Activated CD8-positive, alpha-beta memory T cell treated with anti-CD3 and anti-CD28 coated beads, Interleukin-2, amount 50 U/mL, for 48 hours (primary cell): ENCODE measurements at places on chromosomes 1 and 21.

DNA sequence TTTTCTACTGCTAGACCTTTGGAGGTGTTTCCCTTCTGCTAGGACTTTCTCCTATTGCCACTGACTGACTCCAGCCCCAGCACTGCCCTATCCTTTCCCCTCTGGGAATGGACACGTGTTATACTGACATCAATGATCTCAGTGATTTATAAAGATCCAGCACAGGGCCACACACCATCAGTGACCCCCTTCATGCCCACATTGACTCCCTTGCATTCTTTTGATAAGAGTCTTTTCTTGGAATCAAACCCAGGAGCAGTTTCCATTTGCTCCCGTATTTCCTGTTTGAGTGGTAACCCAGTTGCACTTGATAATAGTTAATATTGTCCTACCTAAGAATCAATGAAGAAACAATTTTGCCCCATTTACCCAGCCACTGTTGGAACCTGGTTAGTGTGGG, 501.0 kb upstream of the USP24 start:
- DNase-seq, result no peak

DNA sequence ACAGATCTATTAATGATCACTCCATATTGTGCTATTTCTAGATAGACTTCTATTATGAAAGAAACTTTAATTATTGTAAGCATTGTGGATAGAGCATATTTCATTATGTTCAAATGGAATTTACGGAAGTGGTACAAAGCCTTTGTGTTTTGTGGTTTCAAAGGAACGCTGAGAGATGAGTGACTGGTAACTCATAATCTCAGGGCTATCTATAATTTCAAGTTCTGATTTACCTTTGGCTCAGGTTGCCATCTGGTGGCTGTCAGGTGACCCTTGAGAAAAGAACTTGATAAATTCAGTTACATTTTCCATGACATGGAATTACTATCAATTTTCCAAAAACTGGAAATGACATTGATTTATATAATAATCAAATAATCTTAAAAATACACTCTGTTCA, 12.2 kb downstream of the NTNG1 start:
- no peak for DNase-seq

GRCh38 chr1:90186506-90187322, 191.8 kb downstream of the ZNF326 start:
- no peak for DNase-seq

DNA sequence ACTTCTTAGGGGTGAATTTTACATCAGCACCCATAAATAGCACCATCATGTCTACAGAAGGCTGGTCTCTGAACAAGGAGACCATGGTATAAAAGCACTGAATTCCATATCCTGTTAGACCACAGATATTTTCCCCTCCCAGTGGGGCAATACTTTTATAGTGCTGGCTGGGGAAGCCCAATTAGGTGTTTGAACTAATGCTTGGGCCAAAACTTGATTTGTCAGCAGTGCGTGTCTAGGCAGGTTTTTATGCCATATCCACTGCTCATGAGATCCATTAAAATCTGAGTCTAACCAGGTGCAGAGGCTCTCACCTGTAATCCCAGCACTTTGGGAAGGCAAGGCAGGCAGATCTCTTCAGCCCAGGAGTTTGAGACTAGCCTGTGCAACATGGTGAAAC, 623.0 kb downstream of the NPHP4 start:
- DNase-seq, result no peak

DNA sequence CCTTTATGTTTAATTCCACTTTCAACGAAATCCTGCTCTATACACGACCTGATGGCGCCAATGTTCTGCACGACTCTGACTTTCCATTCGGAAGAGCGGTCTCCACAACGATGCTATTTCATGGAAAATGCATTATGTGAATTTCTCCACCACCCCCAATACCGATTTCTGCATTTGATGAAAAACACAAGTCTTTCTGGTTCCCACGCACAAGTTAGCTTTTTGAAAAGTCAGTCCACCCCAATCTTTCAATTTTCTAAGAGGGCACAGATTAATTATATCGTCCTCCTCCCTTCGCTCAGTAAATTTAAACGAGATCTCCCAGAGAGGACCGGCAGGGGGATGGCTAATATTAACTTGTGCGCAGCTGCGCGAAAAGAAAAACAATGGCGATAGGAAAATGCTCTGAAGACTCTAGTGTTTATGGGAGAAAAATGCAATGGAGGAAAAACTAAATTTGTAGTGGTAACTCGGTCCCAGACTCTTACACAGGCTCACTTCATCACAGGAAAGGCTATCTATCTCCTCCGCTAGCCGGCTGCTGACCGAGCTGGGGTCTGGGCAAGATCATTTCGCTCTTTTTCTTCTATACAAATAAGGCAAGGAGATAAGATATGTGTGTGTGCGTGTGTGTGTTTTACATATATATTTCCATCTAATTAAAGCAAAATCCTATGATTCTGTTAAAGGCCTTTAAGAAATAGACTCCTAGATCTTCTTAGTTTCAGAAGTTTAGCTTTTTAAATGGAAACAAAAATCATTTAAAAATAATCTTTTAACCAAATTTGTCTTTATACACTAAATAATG, 1.2 kb upstream of the LHX8 start:
- DNase-seq, result no peak

DNA sequence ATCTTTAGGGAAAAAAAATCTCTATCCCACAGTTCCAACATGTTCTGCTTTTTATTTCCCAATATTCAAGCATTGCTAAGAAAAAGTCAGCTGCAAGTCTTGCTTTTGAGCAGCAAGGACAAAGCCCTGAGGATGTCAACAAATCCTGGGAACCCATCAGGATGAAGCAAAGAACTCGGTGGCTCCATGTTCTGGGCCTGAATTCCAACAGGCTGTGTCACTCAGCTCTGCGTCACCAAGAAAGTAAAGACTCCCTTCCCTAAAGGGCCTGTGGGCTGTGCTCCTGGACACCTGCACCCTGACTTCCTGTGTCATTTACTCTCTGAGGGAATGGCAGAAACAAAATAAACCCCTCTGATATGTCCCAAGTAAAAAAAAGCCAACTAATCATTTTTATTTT, 95.5 kb downstream of the TIAM1 start:
- no peak for DNase-seq

- DNase-seq, result no peak
Observed at GRCh38 chr1:31244326-31244725, 4.6 kb upstream of the NKAIN1 start.

- DNase-seq, result no peak
Observed at GRCh38 chr1:53662951-53663350, 76.0 kb downstream of the GLIS1 start.

DNA sequence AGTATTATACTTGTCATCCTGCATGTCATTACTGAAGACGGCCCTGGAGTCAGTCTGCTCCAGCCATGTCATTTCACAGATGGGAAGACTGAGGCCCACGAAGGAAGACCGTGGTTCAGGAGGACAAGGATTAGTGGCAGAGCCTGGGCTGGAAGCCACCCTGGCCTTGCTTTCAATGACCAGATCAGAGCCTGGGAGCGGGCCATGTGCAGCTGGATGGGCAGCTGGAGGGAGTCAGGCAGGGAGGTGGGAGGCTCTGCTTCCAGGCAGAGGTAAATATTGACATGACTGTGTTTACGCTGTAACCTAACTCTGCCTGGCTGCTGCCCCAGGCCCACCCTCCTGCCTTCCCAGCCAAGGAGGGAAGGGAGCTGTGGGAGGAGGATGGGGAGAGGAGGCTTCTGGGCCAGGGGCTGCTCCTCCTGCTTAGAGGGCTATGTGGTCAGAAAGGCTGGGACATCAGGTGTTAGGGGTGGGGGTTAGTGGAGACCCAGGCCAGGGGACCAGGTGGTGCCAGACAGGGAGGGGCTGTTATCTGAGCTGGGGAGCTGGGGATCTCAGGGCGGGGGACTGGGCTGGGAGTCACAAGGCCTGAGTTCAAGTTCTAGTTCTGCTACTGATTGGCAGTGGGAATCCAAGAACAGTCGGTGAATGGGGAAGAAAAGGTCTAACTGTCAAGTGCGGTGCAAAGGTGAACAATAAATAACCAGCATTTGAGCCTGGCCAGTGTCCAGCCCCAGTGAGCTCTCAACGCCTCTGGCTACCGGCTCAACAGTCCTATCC, 48.5 kb upstream of the ECE1 start:
- DNase-seq, result no peak

DNA sequence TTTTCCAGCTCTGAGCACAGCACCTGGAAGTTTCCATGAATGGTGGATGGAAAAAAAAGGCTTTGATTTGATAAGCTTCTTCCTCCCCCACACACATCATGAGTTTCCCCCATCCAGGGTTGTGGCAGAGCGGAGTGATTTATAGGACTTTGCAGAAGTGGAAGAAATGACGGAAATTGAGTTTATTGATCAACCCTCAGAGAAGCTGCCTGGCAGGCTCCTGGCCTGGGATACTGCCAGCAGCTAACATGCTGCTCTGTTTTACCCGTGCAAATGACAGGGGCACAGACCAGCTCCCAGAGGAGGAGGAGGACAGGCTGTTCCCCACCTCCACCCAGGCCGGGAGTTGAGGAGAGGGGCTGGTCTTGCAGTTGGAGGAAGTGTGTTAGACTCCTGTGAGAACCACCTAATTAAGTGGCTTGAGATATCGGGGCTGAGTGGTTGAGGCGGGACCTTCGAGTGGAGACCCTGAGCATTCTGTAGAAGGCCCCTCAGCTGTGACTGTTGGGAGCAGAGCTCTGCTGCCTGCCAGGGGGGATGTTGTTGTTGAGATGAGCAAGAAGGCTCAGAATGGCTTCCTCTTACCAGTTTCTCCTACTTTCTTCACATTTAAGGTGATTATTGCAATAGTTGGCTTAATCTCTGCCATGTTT, 21.8 kb downstream of the ADORA1 start:
- DNase-seq, result no peak
